Pancreas (tissue), 10 donors: ENCODE measurements at places on chromosomes 1 and 21.

- DNase-seq: peak; percentile 32
These were observed 5.9 kb downstream of the CNIH3 start for GRCh38 chr1:224621813-224622682.

- peak; percentile 27 for DNase-seq
These were observed 13.3 kb upstream of the CTRC start for GRCh38 chr1:15424981-15425380.

DNA sequence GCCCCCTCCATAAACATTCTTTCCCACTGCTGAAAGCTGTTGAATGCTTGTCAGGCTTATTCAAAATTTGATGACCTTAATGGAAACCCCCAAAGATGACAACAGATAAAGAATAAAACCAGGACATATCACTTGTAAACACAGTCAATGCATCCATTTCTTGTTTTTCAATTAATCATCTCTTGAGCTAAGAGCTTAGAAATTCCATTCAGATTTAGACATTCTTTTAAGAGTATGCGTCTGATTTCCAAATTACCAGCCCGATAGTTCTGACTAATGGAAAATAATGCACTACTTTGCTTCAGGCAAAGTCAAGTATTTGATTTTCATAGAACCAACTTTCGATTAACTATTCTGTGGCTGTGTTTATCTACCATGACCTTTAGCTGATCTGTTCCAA, 100.6 kb upstream of the RUNX1 start:
- DNase-seq: no peak

DNA sequence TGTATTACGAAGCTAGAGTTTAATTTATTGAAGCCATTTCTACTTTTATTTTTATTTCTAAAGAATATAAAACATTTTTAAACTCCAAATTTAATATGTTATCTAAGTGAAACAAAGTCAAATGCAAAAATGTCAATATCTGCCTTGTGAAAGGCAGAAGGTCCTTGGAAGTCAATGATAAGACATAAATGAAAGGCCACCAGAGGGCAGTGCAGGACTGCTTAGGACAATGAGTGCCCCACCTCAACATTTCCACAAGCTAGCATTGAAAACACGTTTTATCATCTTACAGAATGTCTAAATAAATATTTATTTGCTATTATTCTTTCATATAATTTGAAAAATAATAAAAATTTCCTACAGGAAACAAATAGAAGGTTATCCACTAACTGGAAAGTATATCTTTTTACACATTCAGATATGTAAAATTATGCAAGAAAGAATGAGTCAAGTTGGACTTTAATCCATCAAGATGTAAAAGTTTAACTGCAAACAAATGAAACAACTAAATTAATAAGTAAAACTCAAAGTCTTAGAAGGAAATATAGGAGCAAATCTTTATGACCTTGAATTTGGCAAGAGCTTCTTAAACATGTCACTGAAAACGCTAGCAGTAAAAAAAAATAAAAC, 140.1 kb upstream of the FMN2 start:
- peak; percentile 45 for DNase-seq
